PC-3 (cell line): ENCODE measurements at places on chromosomes 3 and 15. TPM values are rescaled to one million over a fixed set of nuclear protein-coding genes. Genes with fewer than 3 reads are reported as not detected.
A peak's percentile ranks its signal among the peaks of the same experiment; 100 is the strongest.

Gene CMTM8
- 1.4 and 5.2 TPM in 2 replicates for total RNA-seq

GRCh38 chr3:12648384-12648959 is 15.4 kb downstream of the RAF1 start:
- no peak for DNase-seq
- H3K4me1 ChIP-seq = 0 out of 2 replicates have a peak, but pooled peaks cover 5% of the 10 kb centered on the region
- H3K36me3 ChIP-seq = no peaks in the 10 kb centered on the region
- H3K27ac ChIP-seq = no peak overlapping the region
- H3K27me3 ChIP-seq = no peaks in the 10 kb centered on the region
- no peak overlapping the region for H3K4me3 ChIP-seq

DNA sequence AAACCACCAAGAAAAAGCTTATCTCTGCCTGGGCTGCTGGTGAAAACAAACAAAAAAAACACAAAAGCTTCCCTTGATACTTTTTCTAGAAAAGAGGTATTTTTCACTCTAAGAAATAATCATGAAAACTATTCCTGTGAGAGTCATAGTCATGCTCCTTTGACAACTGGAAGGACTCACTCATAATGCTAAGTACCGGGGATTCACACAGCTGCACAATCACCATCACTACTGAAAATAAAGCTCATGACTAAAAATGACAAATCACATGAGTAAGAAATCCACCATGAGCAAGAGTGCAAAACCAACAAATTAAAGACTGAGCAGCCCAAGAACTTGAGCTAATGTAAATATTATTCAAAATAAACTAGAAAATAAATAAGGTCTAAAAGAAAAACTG is 10.6 kb upstream of the POU1F1 start:
- peak; percentile 92 for DNase-seq
- H3K27ac ChIP-seq = peak overlapping the region; percentile 86
- peaks cover 12% of the 10 kb centered on the region for H3K4me1 ChIP-seq

DNA sequence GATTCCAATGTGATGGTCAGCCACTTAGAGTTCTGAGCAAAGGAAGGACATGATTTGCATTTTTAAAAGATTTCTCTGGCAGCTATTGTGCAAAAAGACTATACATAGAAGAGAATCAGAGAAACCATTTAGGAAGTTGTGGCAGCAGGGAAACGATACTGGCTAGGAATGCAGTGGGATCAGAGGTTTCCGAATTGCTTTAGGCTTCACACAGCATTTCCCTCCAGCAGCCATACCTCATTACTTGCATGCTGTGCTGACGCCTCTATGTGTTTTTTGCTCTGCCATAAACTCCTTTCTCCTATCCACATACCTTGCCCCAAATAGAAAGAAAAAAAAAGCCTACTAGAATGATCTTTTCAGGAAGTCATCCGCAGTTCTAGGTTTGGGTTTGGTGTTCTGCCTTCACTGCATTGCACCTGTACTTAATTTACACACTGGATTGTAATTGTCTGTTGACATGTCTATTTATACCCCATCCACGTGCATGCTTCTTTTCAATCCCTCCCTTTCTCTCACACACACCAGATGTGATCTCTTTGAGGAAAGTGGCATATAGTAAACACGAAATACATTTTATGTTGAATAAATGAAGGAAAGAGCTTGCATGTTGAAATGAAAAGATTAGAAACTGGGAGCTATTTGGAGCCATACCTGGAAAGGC is 860.3 kb upstream of the SEMA6D start:
- H3K27ac ChIP-seq = no peak overlapping the region
- H3K36me3 ChIP-seq = no peaks in the 10 kb centered on the region

- no peak overlapping the region for H3K27ac ChIP-seq
- H3K27me3 ChIP-seq = no peaks in the 10 kb centered on the region
- H3K4me1 ChIP-seq = no peaks in the 10 kb centered on the region
- DNase-seq = no peak
- H3K4me3 ChIP-seq = no peak overlapping the region
Observed at GRCh38 chr3:61111825-61112224, 139.4 kb downstream of the FHIT start.

DNA sequence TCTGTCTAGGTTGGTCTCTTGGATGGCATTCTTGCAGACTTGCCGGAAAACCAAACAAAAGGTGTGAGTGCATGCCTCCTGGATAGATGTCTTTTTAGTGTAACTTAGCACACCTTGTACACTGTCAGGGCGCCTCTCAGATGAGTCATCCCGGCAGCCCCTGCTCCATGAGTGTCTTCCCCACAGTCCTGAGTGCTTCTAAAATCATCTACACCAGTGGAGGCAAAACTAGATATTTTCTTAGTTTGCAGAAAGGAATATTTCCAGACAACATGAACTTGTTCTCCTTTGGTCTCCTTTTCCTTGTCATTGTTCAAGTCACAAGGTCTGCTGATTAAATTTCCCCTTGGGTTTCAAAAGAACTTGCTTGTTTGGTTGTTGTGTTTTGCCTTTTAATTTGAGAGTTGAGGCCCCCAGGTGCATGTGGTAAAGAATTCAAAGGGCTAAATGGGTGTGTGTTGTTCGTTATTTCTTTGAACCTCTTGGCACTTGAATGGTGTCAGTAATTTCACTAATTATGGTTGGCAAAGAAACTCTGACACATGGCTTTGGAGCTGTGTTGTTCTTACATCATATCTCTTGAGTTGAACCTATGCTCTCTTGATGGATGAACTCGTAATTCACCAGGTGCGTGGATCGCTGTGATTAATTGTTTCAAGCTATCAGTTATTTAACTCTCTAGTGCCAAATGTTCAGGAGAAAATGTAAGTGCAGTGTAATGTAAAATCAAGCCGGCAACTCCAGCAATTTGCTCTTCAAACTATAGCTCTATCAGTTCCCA is 98.2 kb downstream of the IGF1R start:
- H3K27ac ChIP-seq = no peak overlapping the region
- H3K4me1 ChIP-seq = peaks cover 12% of the 10 kb centered on the region
- no peaks in the 10 kb centered on the region for H3K27me3 ChIP-seq
- peak; percentile 35 for DNase-seq
- no peak overlapping the region for H3K4me3 ChIP-seq

Gene SLC24A5
- total RNA-seq = not detected in 2 replicates
